Stimulated activated CD4-positive, alpha-beta T cell treated with anti-CD3 and anti-CD28 coated beads, TNF-alpha, amount 100 ng/mL, for 4 hours (primary cell): ENCODE measurements at places on chromosomes 12 and 14.

GRCh38 chr12:23950210-23950774, 822 bp upstream of the SOX5 start:
- DNase-seq = no peak

- DNase-seq = no peak
These were observed 119.6 kb upstream of the PTPRB start for GRCh38 chr12:70756791-70757190.

GRCh38 chr12:7162691-7163114, 26.8 kb upstream of the PEX5 start:
- DNase-seq = no peak

GRCh38 chr12:6312529-6313325, 2.2 kb downstream of the PLEKHG6 start:
- no peak for DNase-seq

GRCh38 chr12:85831327-85831990, 4.8 kb downstream of the RASSF9 start:
- DNase-seq = no peak

DNA sequence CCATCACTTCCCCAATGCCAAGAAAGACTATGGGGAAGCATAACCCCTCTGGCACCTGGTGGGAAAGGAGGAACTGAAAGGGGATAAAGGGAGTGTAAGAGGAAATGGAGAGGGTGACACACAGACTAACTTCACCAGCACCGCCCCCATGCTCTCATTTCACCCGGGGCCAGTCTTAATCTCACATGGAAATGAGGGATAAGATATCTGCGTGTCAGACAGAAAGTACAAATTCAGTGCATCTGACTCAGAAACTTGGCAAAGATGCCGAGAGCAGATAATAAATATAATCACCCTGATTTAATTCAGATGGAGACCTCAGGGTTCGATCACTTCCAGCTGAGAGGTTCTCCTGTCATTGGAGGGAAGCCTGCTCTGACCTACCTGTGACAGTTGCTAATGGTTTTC, 191.6 kb downstream of the DUSP6 start:
- DNase-seq = peak; percentile 4
